ENCODE measurements at places on chromosomes 16 and 17.

DNA sequence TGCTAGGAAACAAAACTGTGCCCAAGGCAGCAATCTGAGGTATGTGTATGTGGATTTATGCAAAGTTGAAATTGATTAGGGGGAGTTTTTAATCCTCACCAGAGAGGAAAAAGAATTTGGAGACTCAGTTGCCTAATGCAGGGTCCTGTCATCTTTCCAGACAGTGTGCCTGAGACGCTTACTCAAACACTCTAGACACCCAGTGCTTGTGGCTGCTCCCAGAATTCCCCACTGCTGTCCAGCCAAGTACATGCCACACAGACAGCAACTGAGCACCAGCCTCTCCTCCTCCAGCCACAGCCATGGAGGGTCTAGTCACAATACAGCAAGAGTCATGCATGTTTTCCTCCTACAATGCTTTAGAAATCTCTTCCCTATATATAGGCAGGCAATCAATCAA, 118.1 kb downstream of the HIC1 start:
- no peak for DNase-seq

GRCh38 chr16:19599968-19600716, 44.6 kb downstream of the VPS35L start:
- DNase-seq, result no peak

DNA sequence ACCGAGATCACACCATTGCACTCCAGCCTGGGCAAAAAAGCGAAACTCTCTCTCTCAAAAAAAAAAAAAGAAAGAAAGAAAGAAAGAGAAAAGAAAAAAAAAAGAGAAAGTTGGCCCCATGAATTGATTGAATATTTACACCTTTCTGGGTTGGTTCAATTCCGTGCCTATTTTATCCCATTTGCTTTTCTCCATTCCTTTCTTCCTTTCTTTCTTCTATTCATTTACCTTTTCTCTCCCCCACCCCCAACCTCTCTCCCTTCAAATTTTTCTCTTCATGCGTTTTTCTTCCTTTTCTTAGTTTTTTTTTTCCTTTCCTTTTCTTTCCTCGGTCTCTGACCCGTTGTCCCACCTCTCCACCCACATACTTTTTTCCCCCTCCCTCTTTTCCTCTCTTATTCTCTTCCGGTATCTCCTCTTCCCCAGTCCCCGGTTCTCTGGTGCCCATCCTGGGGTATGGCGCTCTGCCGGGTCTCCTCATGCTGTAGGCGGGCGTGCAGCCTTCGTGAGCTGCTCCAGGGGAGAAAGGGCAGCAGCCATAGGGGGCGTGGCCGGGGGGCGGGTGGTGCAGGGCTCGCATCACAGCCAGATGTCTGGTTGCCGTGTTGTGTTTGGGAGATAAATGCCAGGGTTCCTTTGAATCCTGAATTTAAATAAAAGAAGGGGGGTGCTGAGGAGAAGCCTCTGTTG, 5.3 kb upstream of the COL1A1 start:
- DNase-seq, result no peak

DNA sequence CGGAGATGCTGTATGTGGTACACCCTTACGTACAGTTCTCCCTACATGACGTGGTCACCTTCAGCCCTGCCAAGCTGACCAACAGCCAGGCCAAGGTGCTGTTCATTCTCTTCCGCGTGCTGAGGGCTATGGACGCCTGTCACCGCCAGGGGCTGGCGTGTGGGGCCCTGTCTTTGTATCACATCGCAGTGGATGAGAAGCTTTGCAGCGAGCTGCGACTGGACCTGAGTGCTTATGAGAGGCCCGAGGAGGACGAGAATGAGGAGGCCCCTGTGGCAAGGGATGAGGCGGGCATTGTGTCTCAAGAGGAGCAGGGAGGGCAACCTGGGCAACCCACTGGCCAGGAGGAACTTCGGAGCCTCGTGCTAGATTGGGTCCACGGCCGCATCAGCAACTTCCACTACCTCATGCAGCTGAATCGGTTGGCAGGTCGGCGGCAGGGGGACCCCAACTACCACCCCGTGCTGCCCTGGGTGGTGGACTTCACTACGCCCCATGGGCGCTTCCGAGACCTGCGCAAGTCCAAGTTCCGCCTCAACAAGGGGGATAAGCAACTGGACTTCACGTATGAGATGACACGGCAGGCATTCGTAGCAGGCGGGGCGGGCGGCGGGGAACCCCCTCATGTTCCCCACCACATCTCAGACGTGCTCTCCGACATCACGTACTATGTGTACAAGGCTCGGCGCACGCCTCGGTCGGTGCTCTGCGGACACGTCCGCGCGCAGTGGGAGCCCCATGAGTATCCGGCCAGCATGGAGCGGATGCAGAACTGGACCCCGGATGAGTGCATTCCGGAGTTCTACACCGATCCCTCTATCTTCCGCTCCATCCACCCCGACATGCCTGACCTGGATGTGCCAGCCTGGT, 1.4 kb downstream of the WDR81 start:
- no peak for DNase-seq

- peak; percentile 78 for DNase-seq
Observed at GRCh38 chr17:29615492-29616299, 7.0 kb downstream of the CORO6 start.

- DNase-seq, result no peak
Observed at GRCh38 chr17:14374268-14374667, 73.4 kb downstream of the HS3ST3B1 start.

DNA sequence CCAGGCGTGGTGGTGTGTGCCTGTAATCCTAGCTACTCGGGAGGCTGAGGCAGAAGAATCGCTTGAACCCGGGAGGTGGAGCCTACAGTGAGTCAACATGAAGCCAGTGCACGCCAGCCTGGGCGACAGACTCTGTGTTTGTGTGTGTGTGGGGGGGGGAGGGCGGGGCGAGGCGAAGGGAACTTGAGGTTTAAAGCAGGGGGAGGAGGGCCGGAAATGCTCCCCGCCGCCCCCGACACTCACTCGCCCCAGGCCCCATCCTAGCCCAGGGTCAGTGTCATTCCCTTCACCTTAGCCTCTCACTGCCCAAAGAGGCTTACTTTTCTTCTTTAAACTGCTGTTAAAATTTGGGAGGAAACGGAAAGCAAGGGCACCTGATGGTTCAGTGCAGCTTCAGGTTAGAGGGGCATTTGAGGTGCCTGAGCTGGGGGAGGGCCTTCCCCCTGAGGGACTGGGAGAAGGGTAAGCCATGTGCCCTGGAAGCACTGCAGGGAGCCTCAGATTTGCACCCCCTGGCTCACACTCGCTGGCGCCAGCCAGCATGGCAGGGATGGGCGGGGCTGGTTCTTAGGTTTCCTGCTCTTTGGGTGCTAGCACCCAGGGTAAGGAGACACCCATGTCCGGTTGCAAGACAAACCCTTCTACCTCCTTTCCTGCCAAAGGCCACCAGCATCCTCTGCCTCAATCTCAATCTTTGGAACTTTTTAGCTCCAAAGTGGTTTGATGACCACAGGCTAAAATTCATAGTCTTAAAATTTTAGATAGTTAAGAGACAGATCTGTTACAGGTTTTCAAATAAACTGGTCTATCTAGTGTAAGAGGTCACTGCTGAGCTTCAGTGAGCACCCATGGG, 2.2 kb upstream of the LIMD2 start:
- peak; percentile 69 for DNase-seq

- no peak for DNase-seq
Observed at GRCh38 chr16:69260506-69260905, 50.6 kb upstream of the VPS4A start.

DNA sequence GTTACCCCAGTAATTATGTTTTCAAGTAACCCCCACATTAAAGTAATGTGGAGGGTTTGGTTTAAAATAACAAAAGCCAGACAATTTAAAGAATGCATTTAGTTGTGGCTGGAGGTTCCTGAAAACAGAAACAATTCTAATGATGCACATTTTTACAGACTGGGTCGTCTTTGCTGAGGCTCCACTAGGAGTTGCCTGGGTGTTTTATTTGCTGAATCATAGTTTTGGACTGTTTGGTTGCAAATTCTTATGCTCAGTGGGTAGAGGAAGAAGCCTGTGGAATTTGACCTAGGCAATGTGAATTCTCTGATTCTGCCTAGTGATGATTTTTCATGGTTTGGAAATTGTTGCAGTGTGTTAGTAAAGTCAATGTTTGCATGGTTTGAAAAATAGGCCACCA, 16.3 kb downstream of the SHISA9 start:
- DNase-seq, result no peak

DNA sequence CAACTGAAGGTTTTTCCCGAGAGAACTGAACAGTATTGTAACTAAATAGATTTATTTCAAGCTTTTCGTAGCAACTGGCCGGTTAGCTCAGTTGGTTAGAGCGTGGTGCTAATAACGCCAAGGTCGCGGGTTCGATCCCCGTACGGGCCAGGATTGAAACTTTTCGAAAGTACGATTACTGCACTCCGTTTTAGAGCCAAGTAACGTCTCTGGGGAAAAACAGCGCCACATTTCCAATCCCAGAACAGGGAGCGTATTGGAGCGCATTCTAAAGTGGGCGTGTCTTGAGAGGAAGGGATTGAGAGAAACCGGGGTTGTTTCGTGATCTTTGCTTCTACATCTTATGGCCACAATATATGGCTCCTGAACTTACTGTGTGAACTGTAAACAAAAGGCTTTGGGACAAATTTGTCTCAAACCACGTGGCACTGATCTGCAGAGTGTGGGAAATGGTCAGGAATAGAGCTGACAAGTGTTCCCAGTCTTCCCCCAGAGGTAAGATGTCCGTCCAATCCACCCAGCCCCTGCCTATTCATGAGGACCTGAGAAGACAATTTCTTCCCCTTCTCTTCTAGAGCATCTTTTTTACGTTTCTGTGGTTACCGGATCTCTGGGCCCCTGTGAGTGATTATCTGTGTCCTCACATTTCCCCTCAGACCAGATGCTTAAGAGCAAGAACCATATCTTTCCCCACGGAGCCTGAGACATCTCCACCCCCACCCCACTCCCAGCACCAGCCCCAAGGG, 2.3 kb downstream of the BORCS6 start:
- peak; percentile 88 for DNase-seq

DNA sequence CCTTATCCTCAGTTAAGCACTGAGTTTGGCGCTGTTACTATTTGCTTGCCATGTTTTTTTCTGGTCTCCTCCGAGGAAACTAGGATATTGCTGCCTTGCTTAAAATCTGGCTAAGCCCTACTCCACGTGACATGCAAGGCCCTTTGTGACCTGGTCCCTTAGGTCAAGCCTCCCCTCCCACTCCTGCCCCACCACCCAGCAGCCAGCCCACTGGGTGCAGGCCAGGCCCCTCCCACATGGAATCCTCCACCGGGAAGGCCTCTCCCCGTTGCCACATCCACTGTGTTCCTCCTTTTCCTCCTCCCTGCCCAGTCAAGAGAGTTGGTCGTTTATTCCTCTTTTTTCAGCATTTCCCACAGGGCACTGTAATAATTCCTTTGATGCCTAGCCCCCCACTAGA, 16.2 kb downstream of the PSMD3 start:
- DNase-seq, result no peak

- no peak for DNase-seq
Observed at GRCh38 chr16:69324013-69324531, 6.3 kb downstream of the PDF start.

DNA sequence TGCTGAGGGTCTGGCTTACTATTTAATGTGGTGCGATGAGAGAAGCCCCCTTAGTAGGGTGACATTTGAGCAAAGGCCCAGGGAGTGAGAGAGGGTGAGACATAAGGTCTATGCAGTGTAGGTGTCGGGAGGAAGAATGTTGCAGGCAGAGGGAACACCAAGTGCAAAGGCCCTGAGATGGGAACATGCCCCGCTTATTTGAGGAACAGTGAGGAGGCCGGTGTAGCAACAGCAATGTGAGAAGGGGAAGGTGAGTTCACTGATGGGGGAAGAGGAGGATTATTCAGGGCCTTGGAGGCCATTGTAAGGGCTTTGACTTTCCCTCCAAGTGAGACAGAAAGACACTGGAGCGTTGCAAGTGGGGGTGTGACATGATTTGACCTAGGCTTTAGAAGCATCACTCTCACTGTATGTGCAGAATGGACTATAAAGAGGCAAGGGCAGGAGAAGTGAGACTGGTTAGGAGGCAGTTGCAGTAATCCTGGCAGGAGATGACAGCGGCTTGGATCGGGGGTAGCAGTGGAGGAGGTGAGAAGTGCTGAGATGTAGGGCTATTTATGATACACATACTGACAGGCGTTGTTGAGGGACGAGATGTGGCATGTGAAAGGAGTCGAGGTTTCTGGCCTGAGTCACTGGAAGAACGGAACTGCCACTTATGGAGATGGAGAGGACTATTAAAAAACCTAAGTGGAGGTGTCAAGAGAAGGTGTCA, 145.3 kb downstream of the SPECC1 start:
- no peak for DNase-seq

DNA sequence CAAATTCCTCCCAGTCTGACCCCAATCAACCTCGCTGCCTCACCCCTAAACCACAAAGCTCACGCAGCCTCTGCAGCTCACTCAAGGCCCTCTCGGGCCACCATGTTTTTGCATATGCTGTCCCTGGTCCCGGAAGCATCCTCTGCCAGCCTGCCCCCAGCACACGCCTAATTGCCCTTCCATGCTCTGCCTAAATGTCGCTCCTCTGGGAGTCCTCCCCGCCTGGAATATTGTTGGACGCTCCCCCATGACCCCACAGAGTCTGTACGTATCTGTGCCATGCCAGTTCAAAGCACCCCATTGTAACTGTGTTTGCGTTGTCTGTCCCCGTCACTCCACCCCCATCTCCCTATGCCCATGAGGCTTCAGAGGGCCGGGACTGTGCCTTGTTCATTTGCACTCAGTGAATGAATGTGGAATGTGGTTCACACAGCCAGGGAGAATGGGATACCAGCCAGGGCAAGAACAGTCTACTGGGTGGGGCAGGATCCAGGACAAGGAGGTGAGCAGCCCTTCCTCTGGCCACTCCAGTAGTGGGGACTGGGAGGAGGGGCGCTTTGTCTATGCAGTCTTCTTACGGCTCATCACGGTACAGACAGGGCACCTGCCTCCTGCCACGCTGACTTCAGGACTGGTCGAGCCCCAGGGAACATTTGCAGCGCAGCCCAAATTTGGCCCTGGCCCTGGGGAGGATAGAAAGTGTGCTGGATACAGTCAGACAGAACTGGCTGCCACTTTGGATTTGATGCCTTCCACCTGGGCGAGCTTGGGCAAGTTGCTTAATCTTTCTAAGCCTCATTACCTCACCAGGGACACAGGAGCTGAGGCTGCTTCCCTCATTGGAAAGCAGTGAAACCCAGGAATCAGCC, 48.5 kb downstream of the NOS2 start:
- no peak for DNase-seq
